ENCODE measurements at places on chromosomes 1 and 21.

DNA sequence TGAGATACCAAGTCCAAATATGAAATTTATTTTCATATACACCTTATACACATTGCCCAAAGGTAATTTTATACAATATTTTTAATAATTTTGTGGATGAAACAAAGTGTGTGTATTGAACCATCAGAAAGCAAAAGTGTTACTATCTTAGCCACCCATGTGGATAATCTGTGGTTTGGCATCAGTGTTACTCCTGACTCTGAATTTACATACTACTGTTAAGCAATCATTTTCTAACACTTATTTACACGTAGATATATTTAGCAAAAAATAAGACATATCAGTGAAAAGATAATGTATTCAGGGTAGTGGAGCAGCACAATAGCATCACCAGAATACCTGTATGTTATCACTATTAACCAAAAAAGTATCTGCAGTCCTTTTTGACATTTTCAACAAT is 23.8 kb downstream of the DENND2D start:
- no peak for DNase-seq

DNA sequence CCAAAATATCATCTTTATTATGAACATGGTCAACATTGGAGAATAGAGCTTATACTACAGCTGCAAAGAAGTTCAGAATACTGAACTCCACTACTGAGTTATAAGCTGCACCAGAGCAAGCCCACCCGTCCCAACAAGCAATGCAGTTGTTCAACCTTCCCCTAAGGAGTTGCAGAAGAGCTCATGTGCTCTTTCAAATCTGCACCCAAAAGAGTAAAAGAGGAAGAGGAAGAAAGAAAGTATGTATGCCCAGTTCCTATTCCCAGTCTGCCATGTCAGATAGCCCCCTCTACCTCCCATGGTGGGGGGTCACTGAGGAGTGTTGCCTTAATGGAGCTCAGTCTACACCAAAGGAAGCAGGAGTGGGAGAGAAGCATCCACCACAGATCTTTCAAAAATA is 6.9 kb downstream of the C1orf162 start:
- no peak for DNase-seq

- peak; percentile 99 for DNase-seq
These were observed 27.2 kb downstream of the ERI3 start for GRCh38 chr1:44327679-44328491.

GRCh38 chr1:13652238-13652637 is 47.8 kb upstream of the PRDM2 start:
- no peak for DNase-seq

- no peak for DNase-seq
These were observed 14.0 kb downstream of the PKNOX1 start for GRCh38 chr21:42988236-42988965.

DNA sequence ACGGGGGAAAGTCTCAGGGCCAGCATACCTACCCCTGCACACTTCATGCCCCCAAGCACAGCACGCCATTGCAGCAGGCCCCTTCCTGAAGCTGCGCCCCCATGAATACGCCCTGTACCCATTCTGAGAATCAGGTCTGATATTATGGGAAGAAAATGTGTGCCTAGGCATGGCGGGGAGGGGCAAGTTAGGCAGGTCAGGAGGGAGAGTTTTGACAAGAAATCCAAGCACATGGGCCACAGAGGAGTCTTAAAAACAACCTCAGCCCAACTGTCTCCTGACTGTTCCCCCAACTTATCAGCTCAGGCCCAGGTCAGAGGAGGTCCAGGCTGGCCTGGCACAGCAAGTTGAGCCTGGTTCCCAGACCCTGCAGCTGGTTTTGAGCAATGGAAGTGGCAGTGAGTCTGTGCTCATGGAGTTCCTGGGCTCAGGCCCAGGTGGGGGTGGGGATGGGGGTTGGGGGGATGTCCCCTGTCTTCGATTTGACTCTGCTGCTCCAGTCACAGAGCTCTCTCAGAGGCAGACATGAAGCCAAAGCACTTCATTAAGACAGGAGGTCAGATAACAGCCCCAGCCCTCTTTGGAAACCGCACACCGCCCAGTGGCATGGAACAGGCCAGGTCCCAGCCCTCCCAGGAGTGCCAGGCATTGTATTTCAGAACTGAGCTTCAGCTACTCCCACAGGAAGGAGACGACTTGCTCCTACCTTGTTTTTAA is 20.6 kb upstream of the BCAR3 start:
- DNase-seq = peak; percentile 40

DNA sequence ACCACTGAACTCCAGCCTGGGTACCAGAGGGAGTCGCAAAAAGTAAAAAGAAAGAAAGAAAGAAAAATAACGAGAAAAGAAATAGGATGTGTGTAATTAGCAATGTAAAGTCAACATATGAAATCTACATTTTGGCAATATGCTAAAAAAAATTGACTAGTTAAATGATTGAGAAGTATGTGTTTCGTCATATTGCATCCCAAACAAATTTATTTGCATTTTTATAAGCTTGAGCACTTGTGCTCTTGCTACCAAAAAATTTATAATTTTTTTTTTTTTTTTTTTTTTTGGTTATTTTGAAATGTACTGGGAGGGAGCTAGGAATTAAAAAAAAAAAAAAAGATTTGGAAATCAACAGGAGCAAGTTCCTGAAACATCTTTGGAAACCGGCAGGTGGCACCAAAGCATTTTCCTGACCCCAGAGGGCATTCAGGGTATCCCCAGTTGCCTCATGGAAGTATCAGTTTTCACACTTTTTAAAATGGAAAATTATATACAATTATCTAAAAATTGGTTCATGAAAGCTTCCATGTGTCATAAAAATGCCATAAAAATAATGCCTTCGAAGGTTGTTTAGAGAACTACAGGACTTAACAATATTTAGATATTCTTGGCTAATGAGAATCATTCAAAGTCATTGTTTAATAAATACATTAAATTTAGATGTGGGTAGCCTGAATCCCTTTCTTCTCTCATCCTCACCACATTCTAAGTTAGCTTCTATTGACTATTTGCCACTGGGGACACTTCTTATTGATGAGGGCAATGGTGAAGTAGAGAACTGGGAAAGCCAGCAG is 4.8 kb upstream of the HEATR1 start:
- peak; percentile 60 for DNase-seq

GRCh38 chr1:207333009-207333600 is 11.6 kb downstream of the CD55 start:
- no peak for DNase-seq

- no peak for DNase-seq
These were observed 213.0 kb upstream of the VAMP3 start for GRCh38 chr1:7558041-7558461.

- DNase-seq = no peak
These were observed 61.0 kb downstream of the VPS13D start for GRCh38 chr1:12290828-12291227.

DNA sequence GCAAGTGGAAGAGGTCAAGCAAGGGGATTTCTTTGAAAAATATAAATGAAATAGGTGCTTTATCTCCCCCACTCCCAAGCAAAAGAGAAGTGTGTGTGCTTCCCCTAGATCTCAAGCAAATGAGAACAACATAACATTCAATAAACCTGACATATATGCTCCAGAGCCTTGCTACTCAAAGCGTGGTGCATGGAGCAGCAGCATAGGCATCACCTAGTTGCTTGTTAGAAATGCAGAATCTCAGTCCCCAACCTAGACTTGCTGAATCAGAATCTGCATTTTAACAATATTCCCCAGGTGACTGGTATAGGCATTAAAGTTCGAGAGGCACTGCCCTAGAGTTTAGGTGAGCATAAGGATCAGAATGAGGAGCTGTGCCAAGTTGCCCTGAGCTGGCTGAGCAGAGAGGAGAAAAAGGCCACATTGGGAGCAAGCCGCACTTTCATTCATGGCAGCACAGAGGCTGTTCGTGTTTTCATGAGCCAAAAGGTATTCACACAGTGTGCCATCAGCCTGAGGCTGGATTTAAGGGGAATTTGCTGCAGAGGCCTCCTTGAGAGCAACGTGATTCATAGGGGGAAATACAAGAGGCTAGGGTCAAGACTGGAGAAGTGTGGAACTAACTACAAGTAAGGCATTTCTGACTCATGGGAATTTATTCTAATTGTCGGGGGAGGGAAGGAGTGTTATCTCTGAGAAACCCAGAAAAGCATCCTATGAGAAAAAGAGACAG is 14.3 kb upstream of the LPAR3 start:
- no peak for DNase-seq

GRCh38 chr1:70836456-70836855 is 211.2 kb downstream of the PTGER3 start:
- no peak for DNase-seq

DNA sequence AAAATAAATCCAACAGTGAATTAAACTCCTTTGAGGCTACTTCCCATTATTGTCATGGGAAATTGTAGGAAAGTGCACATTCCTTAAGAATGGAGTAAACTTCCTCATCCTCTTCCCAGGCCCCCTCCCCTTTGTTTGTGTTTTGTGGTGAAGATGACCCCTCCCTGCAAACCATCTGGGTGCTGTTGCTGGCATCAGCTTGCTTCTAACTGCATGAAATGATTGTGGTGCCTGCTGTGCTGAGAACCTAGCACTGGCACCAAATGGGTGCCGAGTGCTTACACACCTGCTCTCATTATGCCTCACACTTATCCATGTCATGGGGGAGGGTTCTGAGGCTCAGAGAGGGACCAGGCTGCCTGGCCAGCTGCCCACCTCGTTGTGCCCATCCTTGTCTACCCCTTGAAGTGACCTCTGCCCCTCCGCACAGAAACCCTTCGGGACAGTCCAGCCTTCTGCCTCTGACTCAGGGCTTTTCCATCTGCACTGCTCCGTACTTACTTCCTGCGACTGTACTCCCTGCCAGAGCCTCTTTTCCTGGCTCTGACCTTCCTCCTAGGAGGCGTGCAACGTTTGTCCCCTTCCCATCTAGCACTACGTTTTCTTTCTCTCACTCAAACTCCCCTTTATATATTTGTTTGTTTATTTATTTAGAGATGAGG is 30.6 kb downstream of the CAPN2 start:
- no peak for DNase-seq

- DNase-seq = no peak
These were observed 190.5 kb upstream of the CSF3R start for GRCh38 chr1:36673202-36673601.

GRCh38 chr1:225845571-225846259 is 35.8 kb downstream of the EPHX1 start:
- DNase-seq = peak; percentile 66

DNA sequence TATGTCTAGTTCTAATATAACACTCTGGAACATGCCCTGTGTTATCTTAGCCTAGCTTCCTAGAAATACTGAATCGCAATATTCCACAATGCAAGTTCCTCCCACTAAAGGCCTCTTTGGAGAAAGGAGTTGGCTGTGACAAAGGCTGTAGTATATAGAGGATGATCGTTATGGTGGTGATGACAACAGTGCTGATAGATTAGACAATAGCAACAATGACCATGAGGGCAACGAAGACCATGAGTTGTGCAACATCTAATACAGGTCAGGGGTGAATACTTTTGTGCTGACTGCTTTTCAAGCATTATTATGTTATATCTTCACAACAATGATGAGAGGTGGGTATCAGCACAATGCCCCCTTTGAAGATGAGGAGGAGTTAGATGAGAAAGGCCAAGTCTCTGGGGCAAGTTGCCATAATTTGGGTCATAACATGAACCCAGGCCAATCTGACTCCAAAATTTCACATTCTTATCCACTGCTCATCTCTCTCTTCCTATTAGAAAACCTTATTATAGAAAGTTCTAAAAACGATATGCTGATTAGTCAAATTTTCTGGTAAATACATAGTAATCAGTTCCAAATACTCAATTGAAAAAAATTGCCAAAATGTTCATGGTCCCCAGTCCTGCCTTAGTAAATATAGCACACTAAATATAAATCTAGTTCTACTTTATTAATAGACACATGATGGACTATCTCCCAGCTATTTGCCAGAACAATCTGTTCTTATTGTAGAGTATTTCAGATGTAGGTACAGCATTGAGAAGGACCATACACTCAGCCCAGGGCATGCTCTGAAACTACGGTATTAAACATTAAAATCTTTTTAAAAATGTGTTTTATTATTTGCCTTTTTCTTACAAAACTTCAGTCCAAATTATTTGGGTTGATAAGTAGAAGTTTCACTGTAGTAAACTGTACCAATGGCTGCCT is 37.5 kb downstream of the HIVEP3 start:
- DNase-seq = no peak

GRCh38 chr21:40901691-40902090 is 54.7 kb upstream of the DSCAM start:
- no peak for DNase-seq

GRCh38 chr21:14353726-14354125 is 29.2 kb downstream of the HSPA13 start:
- no peak for DNase-seq

DNA sequence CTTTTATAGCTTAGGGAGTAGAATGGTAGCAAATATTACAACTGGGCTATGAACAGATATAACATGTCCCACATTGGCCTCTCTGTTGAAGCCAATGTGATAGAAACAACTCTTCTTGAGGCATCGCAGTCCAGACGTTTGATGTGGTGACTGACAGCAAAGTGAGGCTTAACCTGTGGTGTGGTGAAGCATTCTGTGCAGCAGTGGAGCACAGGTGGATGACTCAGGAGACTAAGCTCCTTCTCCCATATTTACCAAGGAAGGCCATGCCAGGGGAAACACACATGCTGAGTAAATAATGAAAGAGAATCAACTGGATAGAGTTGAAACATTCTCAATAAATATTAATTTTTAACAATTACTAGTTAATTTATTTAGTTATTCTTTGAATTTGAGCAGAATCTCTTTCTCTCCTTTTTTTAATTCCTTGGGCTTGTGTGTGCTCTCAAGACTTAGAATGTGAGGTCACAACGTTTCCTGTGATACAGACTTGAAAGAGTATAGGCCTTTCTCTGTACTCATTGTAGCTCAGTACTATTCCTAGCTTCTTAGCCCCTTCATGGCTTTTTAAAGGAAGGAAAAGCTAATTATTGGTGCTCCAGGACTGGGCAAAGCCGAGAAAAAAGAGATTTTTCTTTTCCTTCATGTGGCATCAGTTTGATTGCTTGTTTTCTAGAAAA is 17.6 kb downstream of the CRB1 start:
- no peak for DNase-seq

GRCh38 chr1:34320053-34320669 is 143.5 kb downstream of the C1orf94 start:
- no peak for DNase-seq

Data from urothelium cell line (cell line).